Activated T-helper 17 cell treated with anti-CD3 and anti-CD28 coated beads, Interleukin-2, amount 50 U/mL, for 72 hours (primary cell): ENCODE measurements at places on chromosomes 7 and 10. TPM values are rescaled to one million over a fixed set of nuclear protein-coding genes. Genes with fewer than 3 reads are reported as not detected.

The CYP26C1 gene
- total RNA-seq, result not detected

- no peak for ATAC-seq
Measured at GRCh38 chr7:39073432-39073831, 95.7 kb downstream of the POU6F2 start.

DNA sequence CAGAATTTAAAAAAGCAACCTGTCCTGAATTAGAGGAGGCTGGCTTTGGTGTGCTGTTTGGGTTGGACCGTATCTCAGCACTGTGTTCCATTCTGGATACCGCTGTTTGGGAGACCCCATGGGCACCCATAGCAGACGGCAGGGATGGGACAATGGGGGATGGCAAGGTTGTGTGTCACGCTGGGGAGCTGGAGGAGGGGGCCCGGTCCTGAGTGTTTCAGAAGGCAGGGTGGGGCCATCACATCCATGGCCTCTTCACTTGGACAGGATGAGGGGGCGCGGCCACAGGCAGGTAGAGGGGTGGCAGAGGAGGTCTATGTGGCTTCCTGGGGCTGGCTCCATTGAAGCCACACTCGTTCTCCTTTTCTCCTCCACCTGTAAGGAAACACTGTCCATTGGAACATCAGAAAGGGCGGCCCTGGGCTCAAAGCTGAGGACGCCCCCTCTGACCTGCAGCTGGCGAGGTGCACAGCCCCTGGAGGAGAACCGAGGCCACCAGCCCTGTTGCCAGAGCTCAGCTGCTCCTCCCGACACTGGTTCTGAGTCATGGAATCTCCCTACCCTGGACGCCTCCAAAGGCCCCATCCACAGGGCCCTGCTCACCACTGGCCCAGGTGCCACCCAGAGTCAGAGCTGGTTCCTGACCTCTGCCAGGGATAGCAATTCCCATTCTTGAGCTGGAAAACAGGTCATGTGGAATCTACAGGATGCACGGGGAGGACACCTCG, 587.3 kb downstream of the DNAJB6 start:
- no peak for ATAC-seq

DNA sequence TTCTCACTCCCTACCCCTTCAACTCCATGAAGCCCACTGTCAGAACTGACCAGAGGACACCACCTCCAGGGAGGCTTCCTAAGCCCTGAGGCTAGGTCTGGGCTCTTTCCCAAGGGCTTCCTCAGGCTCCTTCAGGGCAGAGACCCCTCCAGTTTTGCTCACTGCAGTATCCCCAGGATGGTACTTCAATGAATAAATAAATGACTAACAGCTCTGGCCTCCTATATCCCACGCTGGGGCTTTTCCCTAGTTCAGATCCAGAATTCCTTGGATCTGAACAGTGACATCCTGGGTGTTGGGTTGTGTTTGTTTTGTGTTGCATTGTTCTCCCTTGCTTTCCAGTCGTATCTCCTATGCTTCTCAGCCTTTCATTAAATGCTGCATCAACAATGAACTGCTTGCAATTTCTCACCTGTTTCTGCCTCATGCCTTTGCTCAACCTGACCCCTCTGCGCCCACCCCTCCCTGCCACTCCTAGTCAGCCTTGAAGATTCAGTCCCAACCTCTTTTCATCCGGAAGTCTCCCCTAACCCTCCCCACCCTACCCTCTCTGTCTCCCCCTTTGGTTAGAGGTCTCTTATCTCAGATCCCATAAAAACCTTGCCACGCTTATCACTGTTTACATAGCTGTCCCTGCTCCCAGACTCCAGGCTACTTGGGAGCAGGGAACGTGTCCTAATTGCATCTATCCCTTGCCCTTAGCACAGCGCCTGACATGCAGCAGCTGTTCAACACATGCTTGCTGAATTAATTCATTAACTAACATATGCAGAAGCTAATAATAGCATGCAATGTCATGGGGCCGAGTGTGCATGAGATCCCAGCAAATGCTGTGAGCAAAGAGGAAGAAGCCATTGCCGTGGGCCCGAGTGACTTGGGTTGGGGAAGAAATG, 41.7 kb downstream of the PPP1R3C start:
- ATAC-seq, result no peak

GRCh38 chr7:108442039-108442568, 14.1 kb downstream of the NRCAM start:
- ATAC-seq, result peak; percentile 69

GRCh38 chr10:110527731-110528171, 30.0 kb downstream of the DUSP5 start:
- no peak for ATAC-seq
